ENCODE measurements at places on chromosomes 6 and 20.

DNA sequence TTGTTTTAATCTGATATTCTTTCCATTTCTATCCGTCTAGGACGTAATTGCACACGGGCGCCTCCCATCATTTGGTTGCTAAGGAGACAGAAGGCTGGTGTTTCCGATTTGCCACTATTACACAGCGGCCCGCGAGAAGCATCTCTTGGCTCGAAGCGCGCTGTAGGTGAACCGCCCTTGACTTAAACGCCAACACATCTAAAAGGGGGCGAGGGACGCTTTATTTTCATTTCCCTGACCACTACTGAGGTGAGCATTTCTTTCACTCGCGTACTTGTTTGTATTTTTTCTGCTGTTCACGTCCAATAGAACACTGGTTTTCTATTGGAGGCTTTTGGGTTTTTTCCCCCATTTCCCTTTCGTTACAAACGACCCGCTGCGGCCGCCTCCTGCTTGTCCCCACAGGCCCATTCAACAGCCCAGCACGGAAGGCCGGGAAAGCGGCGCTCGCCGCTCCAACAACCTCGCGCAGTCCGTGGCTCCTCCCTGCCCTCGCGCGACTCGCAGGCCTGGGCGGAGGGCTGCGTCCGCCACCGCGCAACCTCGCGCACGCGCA is 505 bp upstream of the WRNIP1 start:
- DNase-seq: peak; percentile 85

- peak; percentile 15 for DNase-seq
These were observed 23.4 kb downstream of the SCML4 start for GRCh38 chr6:107800564-107801164.

- no peak for DNase-seq
These were observed 99.5 kb upstream of the SUPT3H start for GRCh38 chr6:45477278-45477677.

GRCh38 chr6:159969921-159970320 is 1.0 kb downstream of the IGF2R start:
- DNase-seq: peak; percentile 78

- DNase-seq: no peak
These were observed 44.2 kb upstream of the TOX2 start for GRCh38 chr20:43870484-43870883.

DNA sequence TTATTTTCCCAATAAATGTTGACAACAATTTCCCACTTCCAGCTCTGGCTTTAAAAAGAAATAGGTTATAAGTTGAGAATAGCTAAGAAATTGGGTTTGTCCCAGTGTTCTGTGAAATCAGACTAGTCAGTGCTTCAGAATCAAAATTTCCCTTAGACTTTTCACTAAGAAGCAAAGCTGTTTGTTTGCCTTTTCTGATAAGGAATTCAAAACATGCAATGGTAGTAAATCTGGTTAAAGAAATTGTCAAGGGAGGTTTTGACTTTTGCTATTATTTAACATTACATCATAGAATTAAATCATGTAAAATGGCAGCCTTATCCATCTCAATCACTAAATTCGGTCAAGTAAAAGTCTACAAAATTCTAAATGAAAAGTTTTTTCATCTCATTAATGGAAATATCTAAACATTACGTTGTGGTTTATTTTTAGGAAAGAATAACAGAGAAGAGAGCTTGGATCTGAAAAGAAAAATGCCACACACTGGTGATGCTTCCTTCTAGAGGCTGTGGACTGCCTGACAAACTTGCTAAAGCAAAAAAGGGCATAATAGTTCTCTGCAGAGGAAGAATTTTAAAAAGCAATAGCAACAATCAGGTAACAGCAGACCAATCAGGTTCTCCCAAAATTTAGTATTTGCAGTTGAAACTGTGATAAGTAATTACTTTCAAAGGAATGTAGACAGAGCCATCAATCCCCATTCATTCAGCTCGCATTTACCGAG is 36.4 kb downstream of the PLAGL1 start:
- no peak for DNase-seq

GRCh38 chr6:90463359-90463758 is 123.5 kb downstream of the MAP3K7 start:
- DNase-seq: no peak

- DNase-seq: no peak
These were observed 47.6 kb downstream of the PPP1R3G start for GRCh38 chr6:5132731-5133130.

DNA sequence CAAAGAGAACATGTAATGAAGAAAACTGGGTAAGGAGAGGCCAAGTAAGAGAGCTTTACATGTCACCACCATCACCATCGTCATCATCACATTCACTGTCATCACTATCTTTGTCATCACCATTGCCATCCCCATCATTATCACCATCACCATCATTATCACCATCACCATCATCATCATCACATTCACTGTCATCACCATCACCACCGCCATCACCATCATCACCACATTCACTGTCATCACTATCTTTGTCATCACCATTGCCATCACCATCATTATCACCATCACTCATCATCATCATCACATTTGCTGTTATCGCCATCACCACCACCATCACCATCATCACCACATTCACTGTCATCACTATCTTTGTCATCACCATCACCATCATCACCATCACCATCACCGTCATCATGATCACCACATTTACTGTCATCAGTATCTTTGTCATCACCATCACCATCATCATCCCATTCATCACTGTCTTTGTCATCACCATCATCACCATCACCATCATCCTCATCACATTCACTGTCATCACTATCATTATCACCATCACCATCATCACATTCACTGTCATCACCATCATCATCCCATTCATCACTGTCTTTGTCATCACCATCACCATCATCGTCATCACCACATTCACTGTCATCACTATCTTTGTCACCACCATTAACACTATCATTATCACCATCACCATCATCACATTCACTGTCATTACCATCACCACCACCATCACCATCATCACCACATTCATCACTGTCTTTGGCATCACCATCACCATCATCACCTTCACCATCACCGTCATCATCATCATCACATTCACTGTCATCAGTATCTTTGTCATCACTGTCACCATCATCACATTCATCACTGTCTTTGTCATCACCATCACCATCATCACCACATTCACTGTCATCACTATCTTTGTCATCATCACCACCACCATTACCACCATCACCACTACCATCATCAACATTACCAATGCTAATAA is 172.3 kb downstream of the ERMARD start:
- no peak for DNase-seq

DNA sequence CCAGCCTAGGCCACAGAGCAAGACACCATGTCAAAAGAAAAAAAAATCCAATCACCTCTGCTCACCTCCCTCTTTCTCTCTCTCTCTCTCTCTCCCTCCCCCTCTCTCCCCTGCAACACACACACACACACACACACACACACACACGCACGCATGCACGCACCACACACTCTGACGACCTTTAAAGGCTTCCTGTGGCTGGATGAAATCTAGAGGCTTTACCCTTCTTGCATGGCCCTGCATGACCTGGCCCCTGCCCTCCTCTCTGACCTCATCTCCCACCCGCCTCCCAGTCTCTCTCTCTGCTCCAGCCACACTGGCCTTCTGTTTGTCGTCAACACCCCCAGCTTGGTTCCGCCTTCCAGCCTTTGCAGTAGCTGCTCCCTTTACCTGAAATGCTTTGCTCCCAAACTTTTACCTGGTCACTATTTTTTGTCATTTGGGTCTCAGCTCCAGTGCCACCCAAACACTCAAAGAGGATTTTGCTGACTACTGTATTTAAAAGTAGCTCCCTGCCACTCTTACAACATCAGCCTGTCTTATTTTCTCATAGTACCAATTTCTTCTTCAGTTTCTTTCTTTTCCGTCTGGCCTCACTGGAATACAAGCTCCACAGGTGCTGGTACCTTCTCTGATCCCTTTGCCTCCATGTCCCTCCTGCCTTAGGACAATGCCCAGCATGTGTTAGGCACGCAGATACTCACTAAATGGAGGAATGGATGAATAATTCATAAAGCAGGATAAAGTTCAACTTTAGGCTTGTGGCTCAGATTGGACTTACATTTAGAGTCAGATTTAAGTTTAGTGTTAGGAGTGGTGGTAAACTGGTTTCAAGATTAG is 4.3 kb upstream of the LTA start:
- DNase-seq: no peak

GRCh38 chr20:44659931-44660330 is 8.4 kb upstream of the ADA start:
- no peak for DNase-seq

GRCh38 chr6:46502486-46503119 is 11.4 kb upstream of the RCAN2 start:
- DNase-seq: no peak

DNA sequence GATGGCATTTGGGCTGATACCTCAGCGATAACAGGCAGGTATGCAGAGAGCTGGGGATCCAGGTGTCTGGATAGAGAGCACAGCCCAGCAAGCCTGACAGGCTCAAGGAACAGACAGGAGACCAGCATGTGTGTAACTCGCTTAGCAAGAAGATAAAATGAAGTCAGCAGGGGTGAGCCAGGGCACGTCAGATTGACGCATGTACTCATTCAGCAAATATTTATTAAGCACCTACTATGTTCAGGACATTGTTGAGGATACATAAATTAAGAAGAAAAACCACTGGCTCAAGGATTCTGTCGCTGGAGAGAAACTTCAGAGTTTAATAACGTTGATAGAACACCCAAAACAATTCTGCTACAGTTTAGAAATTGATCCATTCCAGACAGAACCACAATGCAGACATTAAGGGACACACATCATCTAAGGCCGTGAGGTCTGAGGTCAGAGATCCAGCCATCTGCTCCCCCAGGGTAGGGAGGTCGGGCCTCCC is 1.0 kb upstream of the DUSP22 start:
- peak; percentile 33 for DNase-seq

DNA sequence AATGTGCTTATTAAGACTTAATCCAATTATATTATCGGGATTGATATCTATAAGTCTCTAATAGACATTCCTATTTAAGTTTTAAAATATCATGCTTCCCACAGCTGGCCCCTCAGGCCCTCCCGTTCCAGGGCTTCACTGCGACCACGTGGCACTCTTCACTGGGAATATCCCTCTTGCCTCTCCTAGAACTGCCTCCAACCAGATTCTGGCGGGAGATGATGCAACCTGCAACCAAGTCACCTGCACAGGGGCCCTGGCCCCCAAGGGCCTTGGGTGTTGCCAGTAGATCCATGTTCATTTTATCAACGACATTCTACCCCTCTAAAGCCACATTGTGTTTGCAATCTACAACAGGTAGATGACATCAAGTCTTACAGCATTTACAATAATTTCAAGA is 18.4 kb upstream of the RAMACL start:
- DNase-seq: no peak

- DNase-seq: no peak
These were observed 283.3 kb upstream of the RIMS1 start for GRCh38 chr6:71603021-71603420.

GRCh38 chr6:156980948-156981347 is 203.8 kb downstream of the ARID1B start:
- no peak for DNase-seq

DNA sequence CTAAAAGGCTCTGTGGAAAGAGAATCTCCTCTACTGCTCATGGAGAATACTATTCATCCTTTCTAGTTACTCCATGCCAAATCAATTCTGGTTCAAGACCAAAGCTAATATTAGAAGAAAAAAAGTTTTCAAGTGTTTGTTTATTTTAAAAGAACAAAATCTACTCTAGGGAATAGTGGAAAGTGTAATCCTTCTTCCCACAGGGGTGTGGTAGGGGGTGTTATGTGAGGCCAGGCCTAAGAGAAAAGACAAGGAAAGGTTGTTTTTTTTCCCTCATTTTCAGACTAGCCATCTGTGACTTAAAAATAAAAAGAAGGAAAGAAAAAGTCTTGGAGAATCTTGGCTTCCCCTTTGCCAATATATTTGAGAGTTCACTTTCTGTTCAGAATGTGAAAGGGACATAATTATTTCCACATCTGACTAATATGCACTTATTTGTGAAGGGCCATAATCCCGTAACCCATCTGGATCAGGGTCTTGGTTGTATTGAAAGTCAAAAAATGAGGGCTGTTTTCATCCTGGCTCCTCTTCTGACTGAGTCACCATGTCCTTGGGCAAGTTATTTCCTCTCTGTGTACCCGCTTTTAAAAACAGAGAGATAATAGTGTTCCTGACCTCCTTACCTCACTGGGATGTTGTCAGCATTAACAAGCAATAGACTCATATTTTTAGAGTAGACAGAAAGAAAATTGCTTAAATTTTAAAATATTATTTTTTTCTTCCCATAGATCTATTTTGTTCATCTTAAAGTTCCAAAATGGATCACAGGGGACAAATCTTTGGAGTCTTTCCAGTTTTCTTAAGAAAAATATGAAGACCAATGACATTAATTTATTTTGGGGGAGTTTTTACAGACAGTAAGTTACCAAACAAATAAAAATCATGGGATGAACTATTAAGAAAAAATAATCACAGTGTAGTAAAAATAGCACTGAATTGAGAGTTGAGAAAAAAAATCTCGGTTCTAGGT is 233.7 kb downstream of the IBTK start:
- DNase-seq: peak; percentile 3

GRCh38 chr6:157151989-157152388 is 171.3 kb downstream of the TMEM242 start:
- no peak for DNase-seq

GRCh38 chr6:170243791-170244291 is 47.0 kb downstream of the DLL1 start:
- DNase-seq: no peak

DNA sequence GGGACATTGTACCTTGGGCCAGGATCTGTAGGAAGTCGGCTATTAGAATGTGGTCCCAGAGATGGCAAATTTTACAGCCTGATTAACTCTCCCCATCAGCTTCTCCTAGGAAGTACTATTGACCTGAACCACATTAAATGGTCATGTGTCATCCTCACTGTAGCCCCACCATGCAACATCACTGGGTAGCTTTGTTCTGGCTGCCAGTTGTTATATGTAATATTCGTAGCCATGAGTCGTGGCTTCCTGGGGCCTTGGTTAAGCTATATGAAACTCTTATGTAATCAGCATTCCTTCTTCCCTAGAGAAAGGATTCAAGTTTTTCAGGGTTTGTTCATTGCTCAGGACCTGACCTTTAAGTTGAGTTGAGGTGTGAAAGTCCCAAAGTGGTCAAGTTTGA is 125.7 kb downstream of the ANKS1A start:
- DNase-seq: peak; percentile 77

GRCh38 chr6:7145885-7146828 is 38.4 kb downstream of the RREB1 start:
- peak; percentile 96 for DNase-seq

GRCh38 chr6:134909701-134910592 is 40.0 kb downstream of the ALDH8A1 start:
- no peak for DNase-seq

- no peak for DNase-seq
These were observed 944.8 kb upstream of the CITED2 start for GRCh38 chr6:140319209-140319608.

GRCh38 chr6:90982051-90982450 is 395.2 kb upstream of the MAP3K7 start:
- DNase-seq: no peak

GRCh38 chr6:118788702-118789101 is 105.2 kb upstream of the ASF1A start:
- DNase-seq: no peak

GRCh38 chr20:63172726-63173125 is 43.2 kb downstream of the YTHDF1 start:
- DNase-seq: peak; percentile 38
